Foreskin keratinocyte (primary cell): ENCODE measurements at places on chromosomes 6 and 20. TPM values are rescaled to one million over a fixed set of nuclear protein-coding genes. Genes with fewer than 3 reads are reported as not detected.

The SLC52A3 gene
- total RNA-seq: 2.1 and 2.3 TPM in 2 replicates

GRCh38 chr6:90967471-90967870, 380.6 kb upstream of the MAP3K7 start:
- DNase-seq: no peak

The RIPOR3 gene
- total RNA-seq: 0.07 TPM in 2 replicates

The BPIFB4 gene
- total RNA-seq: not detected in 2 replicates

DNA sequence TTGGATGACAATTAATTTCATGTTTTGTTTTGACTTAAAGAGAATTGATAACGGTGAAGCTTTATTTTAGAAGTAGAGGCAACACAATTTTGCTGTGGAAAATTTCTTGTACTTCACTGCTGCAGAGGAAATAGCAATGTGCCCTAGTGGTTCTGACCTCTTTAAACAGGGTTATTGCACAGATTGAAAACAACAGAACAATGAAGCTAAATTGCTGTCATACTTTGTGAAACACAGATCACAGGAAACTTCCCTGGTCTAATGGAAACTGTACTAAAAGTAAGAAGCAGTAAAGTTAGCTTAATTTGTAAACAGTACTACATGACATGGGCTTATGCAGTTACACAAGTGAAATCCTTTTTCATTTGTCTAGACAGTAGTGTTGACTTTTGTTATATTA, 31.3 kb downstream of the OR2A4 start:
- DNase-seq: no peak

GRCh38 chr6:169251822-169252504, 1.7 kb downstream of the THBS2 start:
- DNase-seq: no peak
